NAMALWA (cell line): ENCODE measurements at places on chromosomes 6 and 20.

DNA sequence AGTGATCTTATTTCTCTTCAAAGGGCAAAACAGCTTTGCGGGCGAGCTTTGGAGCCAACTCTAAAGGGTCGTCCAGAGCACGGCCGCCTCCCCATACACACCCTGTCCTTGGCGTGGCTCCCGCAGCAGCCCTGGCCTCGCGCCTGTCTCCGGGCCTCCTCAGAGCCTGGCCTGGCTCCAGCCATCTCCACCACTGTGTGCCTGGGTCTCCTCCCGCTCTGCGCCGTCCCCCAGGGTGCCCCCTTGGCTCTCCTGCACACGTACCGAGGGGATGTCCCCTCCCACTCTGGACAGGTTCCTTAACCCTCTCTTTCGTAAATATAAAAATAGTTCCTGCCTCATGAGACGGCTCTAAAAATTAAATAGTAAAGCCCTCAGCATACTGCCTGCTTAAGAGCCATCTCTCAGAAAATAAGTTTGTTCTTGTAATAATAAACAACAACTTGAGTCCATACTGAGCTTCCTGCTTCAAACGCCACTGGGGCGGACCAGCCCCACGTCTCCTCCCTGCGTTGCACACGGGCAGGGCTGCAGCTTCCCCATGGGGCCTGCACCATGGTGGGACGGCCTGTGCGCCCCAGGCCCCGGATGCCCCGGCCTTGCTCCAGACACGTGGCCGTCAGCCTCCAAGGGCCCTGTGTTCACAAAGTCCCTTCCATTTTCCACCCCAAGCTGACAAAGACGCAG, 226.2 kb downstream of the TTLL2 start:
- no peak for DNase-seq

DNA sequence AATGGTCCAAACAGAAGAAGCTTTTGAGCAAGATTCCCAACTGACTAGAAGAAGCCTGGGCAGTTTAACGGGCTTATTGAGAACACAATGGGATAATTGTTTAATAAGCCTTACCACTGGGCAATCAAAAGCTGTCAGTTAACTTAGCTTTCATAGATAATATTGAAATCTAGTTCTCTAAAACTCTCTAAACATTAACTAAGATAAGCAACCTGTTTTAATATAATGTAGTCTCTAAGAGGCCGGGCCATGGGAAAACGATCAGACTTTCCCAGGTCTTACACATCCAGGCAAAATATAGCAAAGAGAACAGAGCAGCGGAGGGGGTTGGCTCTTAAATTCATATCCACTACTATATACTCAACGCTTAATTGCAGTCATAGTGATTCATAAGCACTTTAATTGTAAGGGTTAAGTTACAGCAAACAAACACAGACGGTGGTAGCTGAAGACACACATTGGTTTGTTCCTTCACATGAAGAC, 128.0 kb upstream of the FAM83B start:
- no peak for DNase-seq

DNA sequence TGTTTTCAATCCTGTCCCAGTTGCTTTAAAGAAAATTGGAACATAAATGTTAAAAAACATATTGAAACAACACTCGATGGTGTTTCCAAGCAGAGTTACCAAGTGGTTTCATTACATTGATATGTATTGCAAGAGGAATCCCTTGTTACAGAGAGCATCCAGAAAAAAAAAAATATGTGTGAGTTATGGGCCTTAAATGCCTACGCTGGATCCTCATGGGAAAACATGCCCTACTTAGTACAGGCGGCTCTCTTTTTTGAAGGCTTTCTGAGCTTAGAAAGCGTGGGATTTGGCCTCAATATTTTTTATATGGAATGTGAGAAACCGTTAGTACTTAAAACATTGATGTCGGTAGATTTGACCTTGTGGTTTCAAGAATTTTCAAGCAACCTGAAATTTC, 26.1 kb downstream of the BTBD3 start:
- DNase-seq, result no peak

DNA sequence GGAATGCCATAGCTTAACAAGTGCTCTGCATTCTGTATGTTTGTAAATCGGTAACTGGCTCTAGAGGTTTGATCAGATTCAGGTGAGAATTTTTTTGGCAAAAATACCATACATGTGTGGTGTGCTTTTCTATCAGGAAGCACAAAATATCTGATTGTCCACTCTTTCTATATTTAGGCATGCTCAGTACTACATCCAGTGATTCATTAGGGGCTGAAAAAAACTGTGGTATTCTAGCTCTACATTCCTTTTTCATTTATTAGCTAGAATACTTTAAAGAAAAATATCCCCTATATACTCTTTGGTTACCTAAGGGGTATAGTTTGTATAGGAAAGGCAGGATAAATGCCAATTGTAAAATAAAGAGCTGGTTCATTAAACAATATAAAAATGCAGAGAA, 10.6 kb upstream of the ELOVL2 start:
- no peak for DNase-seq

GRCh38 chr6:13272131-13273046, 55.9 kb downstream of the TBC1D7 start:
- peak; percentile 79 for DNase-seq

GRCh38 chr20:52589251-52589812, 382.8 kb upstream of the TSHZ2 start:
- DNase-seq, result no peak

GRCh38 chr6:45812922-45813321, 202.7 kb downstream of the CLIC5 start:
- no peak for DNase-seq

DNA sequence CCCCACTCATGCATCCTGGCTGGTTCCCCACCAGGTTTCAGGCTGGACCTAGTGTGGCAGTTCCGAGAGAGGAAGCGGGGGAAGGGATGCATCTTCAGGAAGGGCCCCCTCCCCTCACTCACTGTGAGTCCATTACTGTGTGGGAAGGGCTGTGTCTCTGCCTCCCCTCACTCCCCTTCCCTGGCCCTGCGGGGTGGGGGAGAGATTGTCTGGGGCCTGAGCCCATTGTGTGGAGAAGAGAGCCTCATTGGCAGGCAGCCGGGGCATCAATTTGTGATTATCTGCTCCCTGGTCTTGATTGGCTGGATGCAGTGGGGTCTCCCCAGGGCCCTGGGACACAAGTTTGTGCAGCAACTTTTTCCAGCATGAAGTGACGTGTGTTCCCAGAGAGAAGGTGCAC, 4.1 kb upstream of the MYT1 start:
- no peak for DNase-seq

GRCh38 chr6:4271761-4272470, 136.5 kb upstream of the ECI2 start:
- no peak for DNase-seq

DNA sequence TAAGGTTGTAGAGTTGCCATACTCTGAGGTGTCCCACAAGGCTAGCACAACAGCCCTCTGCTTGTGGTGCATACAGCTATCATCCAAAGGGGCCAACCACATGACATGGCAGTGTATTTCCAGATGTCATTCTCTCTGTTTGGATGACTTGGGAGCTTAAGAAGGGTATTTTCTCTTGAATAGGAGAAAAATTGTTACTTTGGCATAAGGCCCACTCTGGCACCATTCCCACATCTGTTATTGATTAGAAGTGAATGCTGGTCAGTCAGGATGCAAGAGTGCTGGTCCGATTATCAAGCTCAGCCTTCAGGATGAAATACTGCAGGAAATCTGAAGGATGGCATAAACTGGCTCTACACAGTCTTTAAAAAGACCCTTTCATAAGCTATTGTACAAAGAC, 83.6 kb upstream of the C20orf144 start:
- no peak for DNase-seq

- no peak for DNase-seq
Measured at GRCh38 chr6:40722091-40722490, 134.9 kb upstream of the LRFN2 start.

DNA sequence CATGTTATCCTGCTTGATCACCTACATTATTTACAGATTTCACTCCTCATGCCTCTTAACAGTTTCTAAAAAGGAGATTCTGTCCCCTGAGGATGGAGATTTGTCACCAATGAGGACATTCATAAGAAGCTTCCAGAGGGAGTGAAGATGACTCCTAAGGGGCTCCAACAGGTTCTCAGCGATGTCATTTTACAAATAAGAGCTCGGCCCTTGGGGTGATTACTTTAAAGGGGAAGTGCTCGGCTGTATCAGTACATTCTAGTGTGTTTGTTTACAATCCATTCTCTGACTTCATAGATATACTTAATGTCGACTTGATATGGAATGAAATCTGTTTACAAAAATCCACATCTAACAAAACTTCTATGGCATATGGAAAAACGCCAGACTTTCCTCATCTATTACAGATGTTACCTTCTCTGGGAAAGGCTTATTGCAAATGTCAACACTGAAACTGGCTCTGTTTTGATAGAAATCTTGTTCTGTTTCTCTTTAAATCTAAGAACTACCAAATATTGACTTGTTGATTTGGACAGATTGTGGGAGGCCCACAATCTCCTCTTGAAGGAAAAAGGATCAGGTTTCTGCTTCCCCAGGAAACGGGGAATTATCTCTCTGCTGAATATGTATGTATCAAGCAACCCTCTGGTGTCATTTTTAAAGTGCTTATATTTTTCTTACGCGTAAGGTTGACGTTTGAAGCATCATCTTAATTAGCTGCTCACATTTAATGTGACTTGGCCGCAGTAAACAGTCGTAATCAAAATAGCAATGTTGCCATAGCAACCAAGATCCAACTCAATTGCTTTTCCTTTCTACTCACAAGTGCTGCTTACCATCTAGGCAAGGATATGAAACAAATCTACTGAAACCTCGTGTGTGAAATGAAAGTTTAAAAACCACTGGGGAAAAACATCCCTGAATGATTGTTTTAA, 95.7 kb downstream of the SHLD1 start:
- DNase-seq, result no peak

DNA sequence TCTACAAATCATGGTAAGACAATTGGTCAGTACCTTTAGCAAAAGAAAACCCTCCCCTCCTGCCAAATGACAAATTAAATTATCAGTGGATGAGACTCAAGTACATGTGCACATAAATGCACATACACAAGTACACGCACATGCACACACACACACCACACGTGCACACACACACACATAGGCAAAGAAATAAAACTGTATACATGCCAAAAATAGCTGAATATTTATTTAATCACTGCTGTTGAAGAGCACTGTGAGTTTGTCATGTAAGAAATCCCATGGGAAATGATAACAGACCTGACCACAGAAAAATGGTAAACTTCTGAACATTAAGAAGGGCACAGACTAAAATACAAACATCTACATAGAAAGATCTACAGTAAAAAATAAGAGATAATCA, 46.6 kb upstream of the TNFAIP3 start:
- no peak for DNase-seq

- no peak for DNase-seq
Measured at GRCh38 chr6:99514089-99514488, 1.1 kb downstream of the USP45 start.

- DNase-seq, result no peak
Measured at GRCh38 chr20:38673725-38674091, 50.6 kb upstream of the SLC32A1 start.

GRCh38 chr6:583635-584034, 73.3 kb downstream of the HUS1B start:
- DNase-seq, result no peak

DNA sequence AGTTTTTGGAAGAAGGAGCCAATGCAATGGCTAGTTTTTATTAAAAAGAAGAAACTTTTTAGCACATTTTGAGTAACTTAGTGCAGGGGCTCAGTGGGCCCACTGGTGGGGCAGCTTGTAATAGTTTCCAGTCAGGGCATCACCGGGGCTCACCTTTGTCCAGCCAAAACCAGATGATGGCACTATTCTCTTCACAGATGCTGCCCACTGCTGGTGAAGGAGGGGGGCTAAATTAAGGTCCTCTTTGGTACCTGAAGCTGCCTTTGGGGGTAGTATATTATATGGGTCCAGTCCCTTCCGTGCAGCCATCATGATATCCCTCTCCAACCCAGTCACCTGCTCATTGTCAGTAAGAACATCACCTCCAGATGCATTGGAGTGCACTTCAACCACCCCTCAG, 182.9 kb downstream of the PDE7B start:
- peak; percentile 6 for DNase-seq

DNA sequence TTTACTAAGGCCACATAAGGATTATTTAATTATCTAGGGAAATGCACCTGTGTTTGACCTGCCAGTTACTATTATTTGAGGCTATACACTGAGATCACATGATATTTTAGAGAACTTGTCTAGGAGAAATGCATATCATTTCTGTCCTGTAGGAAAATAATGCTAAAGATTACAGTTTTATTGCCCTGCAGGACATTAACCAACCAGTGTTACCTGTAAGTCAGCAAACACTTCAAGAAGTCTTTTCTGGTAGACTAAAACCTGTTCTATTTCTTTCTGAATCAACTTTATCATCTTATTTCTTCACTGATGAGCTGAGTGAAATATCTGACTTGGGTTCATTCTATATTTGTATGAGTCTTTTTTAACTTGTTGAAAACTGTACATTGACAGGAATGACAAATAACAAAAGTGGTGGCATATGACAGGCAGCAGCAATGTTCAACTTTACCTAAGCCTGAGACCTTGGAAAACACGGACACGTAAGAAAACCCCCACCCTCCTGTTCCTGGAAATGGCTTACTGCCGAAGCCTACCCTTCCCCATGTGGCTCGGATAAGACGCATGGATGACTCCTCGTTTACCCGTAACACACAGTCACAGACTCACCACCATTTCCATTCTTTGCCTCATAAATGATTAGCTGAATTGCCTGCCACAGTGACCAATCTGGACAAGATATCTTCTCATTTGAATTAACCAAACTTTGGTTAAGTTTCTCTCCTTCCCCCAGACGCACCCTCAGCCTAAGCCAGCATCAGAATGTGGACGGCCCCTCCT, 118.0 kb upstream of the CD93 start:
- DNase-seq, result no peak

- no peak for DNase-seq
Measured at GRCh38 chr6:72261554-72261953, 360.3 kb upstream of the KCNQ5 start.
